Hematopoietic multipotent progenitor cell treated with erythropoietin and hydrocortisone succinate and interleukin-3 and kit ligand, for 6 days (in vitro differentiated cells): ENCODE measurements at places on chromosomes 7 and 10.

- no peak for DNase-seq
Observed at GRCh38 chr7:151023232-151023631, 1.1 kb downstream of the ATG9B start.

- no peak for DNase-seq
Observed at GRCh38 chr10:10684972-10685371, 332.7 kb upstream of the CELF2 start.

- no peak for DNase-seq
Observed at GRCh38 chr7:121054925-121055324, 66.4 kb downstream of the CPED1 start.

DNA sequence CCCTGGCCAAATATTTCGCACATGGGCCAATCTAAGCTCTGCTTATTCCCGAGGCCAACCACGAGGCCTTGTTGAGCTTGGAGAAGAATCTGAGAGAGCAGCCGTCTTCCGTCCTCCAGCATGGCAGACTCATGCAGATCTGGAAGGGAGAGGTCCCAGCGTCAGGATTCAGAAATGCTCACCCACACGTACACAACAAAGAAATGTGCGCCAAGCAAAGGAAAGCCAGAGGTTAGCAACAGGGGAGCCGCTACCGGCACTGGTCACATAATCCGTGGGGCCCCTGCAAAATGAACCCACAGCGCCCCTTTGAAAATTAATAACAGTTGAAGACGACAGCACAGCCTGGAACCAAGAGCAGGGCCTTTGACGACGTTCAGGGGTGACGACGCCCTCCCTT is 25.4 kb upstream of the PRKAG2 start:
- DNase-seq: no peak

DNA sequence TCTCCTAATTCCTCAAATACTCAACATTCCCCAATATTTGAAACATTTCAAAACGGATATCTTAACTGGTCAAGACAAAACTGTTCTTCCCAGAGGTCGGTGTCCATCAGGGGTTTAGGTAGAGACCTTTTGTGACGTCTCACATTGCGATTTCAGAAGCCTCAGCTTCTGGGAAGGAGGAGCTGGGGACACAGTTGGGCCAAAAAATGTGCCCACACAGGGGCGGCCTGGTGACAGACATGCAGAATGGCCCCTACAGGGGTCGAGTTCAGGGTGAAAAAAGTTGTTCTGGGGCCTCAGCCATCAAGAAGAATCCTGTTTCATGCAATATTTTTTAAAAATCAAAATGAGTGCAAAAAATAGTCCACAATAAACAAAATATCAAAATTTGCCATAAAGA is 108.7 kb upstream of the PFKP start:
- no peak for DNase-seq

GRCh38 chr10:26844396-26844975 is 16.3 kb downstream of the ABI1 start:
- peak; percentile 57 for DNase-seq

DNA sequence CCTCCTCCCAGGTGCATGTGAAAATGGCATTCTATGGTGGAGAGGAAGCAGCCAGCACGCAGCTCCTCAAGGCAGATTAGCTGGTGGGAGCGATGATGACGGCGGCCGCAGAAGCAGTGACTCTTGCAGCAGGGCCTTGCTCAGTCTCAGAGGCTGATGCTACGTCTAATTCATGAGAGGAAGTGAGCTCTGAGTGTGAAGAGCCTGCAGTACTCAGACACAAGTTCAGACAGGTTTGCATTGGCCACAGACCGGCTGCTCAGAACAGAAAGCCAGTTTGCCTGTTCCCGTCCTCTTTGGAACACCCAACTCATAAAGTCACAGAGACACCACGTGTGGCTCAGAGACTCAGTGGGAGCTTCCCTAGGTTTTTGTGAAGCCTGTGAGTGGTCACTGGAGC is 136.5 kb downstream of the ADARB2 start:
- DNase-seq: no peak

DNA sequence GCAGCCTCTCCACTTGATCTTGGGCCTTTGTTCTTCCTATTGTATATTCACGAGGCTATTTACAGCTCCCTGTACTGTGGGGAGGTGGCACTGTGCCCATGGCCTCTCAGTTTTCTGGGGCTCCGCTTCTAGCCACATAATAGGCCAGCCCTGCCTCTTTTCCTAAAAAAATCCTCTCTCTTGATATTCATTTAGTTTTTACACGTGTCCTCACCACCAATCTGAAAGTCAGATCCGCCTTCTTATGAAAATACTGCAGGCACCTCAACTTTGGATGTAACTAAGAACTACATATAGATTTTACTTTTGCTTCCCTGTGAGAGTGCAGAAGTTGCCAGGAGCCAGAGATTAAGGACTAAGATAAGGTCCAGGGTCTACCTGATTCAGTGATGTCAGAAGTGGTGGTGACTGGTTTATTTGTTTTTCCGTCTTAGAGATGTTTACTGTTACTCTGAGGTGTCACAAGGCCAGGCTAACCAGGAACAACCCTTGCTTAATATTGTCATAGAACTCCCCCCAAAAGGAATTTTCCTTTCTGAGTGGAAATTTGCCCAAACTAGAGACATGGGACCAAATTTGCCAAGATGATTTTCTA is 7.8 kb downstream of the BAMBI start:
- no peak for DNase-seq

DNA sequence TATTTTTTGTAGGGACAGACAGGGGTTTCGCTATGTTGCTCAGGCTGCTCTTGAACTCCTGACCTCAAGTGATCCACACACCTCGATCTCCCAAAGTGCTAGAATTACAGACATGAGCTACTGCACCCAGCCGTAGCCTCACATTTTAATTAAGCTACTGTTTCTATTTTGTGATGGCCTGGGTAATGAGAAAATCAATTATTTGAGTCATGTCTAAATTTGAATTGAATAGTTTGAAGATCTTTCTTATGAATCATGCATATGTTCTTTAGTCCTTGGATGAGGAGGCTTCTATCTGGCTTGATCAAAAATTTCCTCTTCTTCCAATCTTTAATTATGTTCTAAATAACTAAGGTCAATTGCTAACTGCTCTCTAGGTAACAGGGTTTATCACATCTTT is 175.0 kb downstream of the REEP3 start:
- DNase-seq: no peak

DNA sequence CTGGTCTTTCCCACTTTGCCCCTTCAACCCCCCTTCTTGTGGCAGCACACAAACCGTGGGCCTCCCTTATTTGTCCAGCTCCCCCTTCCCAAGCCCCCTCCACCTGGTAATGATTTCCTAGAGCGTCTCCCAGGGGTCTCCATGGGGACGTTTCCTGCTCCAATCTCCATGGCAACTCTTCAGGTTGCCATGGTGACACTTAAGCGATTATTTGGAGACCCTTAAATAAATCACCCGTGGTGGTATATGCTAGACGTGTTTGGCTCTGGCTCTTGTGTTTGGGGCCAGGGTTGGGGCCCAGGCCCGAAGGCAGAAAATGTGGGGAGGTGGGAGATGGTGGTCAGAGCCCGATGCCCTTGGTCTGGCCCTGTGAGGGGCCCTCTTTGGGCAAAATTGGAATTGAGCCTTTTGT is 41.1 kb upstream of the DLG5 start:
- DNase-seq: no peak

DNA sequence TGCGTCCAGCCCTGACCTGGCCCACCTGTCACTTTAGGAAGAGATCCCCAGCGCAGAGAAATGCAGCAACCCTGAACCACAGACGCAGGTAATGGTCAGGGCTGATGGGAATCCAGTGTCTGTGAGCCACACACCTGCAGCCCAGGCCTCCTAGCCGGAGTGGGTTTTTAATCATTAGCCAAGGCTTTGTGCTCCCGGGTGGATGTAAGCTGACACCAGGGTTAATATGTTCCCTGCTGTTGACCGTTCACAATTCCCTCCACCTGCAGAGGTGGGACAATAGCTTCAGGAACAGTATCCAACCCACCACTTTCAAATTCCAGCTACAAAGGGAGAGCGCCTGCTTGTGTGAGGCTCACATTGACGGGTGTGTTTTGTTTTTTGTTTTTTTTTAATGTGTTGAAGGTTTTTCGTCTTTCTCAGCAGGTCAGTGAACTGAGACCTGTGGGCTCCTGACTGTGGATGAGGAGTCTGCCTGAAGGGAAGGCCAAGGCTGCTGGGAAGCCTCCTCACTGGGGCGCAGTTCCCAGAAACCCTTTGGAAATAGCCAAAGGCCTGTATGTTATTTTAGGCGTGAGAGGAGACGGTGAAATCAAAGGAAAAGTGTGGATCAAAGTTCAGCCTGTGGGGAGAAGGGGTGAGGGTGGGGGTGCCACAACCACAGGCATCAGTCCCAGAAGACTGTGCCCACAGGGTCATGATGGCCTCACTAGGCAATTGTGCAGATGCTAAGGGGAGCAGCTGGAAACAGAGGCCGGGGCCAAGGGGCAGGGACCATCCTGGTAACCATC is 111.1 kb downstream of the TNS3 start:
- no peak for DNase-seq

DNA sequence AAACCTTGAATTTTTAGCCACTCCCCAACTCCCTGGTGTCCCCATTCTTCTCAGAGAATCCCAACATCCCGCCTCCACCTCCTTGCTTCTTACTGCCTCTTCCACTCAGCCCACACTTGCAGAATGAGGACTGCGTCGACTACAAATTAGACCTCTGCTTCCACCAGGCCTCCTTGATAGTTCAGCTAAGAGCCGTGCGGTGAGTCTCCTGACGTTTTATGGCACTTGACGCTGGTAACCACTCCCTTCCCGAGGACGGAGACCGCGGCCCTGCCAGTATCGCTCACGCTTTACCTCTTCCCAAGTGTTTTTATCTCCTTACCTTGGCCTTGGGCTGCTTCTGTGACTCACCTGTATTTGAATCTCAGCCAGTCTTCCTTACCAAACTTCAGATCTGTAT is 31.1 kb downstream of the RBM17 start:
- no peak for DNase-seq

GRCh38 chr7:17651863-17652385 is 288.4 kb downstream of the SNX13 start:
- DNase-seq: no peak

DNA sequence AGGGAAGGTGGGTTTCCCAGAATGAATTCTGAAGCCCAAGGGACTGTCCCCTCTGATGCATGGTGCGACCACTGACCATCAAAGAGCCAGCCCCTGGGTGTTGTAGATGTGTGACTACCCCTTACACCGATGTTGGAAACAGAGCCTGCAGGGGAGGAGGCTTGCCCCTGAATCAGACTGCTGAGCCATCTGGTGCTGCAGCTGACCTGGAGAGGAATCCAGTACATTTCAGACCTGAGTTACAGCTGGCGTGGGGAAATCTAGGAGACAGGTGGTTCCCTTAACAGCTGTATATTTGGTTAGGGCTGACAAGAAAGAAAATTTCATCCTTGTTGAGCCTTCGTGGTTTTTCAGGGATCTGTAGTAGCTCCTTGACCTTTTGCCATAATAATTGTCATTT is 195.5 kb downstream of the CELF2 start:
- DNase-seq: no peak
